ENCODE measurements at places on chromosomes 1 and 21.

GRCh38 chr21:33032434-33033047 is 6.8 kb downstream of the OLIG2 start:
- DNase-seq, result no peak

- no peak for DNase-seq
Observed at GRCh38 chr1:26418865-26419349, 8.3 kb downstream of the LIN28A start.

- DNase-seq, result no peak
Observed at GRCh38 chr1:58971629-58972140, 187.8 kb upstream of the JUN start.

DNA sequence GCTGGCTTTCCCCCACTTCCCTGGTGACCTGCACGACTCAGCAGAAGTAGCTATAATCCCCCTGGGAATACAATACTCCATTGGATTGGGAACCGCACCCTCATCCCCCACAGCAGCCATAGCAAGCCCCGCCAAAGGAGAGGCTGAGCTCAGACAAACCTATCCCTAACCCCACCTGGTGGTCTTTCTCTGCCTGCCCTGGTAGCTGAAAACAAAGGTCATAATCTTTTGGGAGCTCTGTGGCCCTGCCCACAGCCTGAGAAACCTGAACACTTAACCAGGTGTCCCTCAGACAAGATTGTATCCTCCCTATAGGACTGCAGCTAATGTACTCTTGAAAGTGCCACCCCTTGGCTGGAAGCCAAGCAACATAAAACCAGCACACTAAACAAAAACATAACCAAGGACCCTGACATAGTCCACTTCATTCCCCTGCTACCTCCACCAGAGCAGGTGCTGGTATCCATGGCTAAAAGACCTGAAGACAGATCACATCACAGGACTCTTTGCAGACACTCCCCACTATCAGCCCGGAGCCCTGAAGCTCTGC is 71.6 kb upstream of the RUNX1 start:
- peak; percentile 58 for DNase-seq

DNA sequence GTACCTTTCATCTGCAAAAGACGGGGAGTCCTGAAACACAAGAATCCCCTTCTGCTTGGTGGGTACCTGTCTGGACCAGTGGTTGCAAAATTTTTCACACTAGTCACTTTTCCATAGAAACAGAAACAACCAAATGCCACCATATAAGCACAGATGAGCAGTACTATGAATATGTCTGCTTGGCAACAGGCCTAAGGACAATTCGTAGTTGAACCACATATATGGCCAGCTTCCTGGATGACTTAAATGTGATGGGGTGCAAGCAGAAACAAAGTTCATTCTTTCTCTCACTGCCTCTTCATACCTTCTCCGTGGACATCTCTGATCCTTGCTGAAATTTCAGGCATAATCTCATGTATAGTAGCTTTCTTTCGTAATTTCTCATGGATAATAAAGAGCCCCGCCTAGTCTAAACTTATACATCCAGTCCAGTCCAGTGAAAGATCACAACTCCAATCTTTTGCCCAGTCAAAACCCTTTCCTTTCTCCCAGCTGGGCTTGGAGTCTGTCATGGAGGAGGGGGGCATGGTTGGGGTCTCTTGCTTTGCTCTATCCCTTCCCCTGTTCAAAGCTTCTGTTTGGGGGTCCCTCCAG is 7.0 kb downstream of the FCAMR start:
- DNase-seq, result no peak

- DNase-seq, result no peak
Observed at GRCh38 chr1:225780630-225781029, 3.0 kb downstream of the SRP9 start.

DNA sequence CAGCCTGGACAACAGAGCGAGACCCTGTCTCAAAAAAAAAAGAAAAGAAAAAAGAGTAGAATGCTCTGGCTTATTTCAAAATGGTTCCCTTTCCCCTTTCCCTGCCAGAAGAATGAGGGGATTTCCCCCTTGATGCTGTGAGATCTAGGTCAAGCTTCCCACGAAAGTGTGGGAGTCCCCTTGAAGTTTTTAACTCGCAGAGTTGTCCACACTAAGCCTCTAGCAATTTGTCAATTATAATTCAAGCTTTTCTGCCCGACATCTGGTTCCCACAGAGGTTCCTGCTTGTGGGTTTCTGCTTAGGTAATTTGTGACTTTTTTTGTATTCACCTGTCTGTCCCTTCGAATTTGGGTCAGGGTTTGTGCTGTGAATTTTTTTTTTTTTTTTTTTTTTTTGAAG is 62.8 kb downstream of the ZFYVE9 start:
- DNase-seq, result no peak

GRCh38 chr1:20574686-20575540 is 14.0 kb upstream of the CDA start:
- peak; percentile 61 for DNase-seq

- DNase-seq, result no peak
Observed at GRCh38 chr1:107777664-107778047, 187.3 kb downstream of the VAV3 start.

- DNase-seq, result no peak
Observed at GRCh38 chr1:55196433-55197035, 18.6 kb downstream of the USP24 start.

DNA sequence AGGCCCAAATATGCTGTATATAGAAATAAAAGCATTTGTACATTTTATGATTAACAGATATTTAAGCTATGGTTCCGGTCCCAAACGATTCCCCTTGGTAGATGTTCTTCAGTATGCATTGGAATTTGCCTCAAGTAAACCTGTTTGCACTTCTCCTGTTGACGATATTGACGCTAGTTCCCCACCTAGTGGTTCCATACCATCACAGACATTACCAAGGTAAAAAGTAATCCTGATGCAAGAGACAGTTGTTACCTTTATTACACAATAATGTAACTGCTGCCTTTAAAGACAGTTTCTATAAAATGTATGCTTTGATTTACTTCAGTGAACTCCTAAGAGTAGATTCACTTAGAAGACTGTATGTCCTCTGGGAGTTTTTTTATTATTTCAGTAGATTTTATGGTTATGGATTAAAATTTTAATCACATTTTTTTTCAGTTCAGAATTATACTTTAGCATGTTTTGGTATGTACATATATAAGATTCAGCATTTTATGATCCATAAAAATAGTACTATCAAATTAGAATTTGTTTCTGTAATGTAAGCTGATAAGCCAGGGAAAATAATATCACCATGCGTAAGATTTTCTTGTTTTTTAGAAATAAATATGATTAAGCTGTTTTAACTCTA is 96.5 kb downstream of the USP25 start:
- no peak for DNase-seq

DNA sequence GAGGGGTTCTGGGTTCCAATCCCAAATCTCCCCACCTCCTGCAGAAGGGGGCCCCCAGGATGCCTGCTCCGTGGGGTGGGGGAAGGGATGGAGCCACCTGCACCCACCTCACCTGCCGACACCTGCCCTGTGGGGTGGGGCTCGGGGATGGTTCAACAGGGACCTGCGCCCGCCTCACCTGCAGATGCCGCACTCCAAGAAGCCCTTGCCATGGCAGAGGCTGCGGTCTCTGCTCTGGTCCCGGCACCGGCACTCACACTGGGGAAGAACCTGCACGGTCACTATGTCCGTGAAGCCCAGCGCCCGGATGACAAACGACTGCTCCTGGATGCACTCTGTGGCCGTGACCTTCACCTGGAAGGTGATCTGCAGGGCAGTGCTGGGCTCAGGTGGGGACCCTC is 18.1 kb upstream of the PTTG1IP start:
- no peak for DNase-seq

DNA sequence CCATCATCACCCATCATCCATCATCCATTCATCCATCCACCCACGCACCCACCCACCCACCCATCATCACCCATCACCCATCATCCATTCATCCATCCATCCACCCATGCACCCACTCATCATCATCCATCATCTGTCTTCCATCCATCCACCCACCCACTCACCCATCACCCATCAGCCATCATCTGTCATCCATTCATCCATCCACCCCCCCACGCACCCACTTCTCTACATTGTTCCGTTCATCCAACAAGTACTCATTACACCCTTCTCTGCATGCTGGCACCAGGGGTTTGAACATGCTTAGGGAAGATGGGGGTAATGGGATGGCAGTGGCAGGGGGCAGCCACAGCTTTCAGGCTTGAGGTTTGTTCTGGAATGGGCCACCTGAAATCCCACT is 82.1 kb downstream of the ADARB1 start:
- DNase-seq, result no peak

DNA sequence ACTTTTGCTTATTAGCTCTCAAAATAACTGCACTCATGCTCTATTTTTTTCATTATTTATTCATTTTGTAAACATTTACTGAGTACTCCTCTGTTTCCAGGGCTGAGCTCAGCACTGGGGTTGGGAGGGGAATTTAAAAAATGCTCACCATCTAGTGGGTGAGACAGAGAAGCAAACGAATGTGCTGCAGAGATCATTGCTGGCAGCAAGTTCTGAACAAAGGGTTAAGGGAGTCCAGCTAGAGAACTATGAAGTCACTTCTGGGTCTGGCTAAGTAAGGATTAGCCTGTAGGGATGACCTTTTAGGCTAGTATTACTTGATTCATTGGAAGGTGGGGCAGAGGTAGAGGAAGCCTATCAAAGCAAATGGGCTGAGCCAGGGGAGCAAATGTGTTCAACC is 99.1 kb upstream of the ZNF644 start:
- no peak for DNase-seq

DNA sequence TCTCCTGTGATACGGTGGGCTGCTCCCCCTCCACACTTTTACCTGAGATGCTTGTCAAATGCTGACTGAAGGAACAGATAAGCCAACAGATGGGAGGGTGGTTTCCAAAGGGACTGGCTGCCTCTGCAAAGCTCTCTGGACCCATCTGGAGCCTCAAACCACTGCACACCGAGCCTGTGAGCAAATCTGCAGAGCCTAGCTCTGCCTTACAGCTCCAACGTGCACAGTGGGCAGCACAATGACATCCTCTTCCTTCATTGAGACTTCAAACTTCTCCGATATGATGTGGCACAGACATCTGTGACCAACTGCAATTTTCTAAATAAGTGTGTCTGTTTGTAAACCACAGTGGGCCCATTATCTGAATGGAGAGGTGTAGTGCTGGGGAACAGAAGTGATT is 26.2 kb upstream of the KNCN start:
- no peak for DNase-seq

- DNase-seq, result peak; percentile 12
Observed at GRCh38 chr1:46244656-46245371, 2.7 kb upstream of the RAD54L start.

GRCh38 chr1:111507411-111508201 is 4.2 kb upstream of the ADORA3 start:
- no peak for DNase-seq

GRCh38 chr1:178947677-178947981 is 76.8 kb upstream of the ANGPTL1 start:
- no peak for DNase-seq

- DNase-seq, result no peak
Observed at GRCh38 chr1:160062230-160062532, 7.8 kb downstream of the KCNJ10 start.

- DNase-seq, result no peak
Observed at GRCh38 chr21:31182231-31183140, 144.2 kb upstream of the KRTAP19-8 start.

DNA sequence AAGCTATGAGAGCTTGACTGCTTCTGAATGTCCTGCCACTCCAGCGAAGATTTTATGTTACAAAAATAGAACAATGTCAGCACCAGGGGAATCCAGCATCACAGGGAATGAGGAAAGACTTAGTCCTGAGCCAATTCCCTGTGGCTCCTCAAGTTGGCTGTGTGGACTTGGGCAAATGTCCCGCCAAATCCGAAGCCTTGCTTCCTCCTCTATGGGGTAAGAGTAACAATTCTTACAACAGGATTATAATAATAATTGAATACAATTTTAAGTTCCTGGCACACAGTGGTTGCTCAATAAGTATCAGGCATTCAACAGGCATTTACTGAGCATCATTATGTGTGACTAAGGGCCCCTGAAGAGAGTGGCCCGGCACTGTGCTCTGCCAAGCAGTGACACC is 44.4 kb downstream of the STPG1 start:
- DNase-seq, result no peak

DNA sequence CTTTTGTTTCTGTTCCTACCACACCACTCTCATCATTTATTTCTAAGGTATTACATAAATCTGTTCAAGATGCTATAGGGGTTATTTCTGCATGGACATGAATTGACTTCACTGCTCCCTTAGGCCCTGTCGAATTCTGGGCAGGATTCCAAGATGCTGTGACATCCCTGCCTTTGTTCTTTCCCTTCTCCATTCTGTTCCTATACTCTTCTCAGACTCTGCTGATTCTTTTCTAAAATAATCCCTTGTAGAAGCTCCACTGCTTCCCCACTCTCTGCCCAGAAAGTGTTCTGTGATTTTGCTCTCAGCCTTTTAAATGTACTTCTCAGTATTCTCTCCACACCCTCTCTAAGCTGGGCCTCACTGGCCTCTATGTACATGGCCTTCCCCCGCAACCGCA is 99.2 kb downstream of the PHTF1 start:
- no peak for DNase-seq

DNA sequence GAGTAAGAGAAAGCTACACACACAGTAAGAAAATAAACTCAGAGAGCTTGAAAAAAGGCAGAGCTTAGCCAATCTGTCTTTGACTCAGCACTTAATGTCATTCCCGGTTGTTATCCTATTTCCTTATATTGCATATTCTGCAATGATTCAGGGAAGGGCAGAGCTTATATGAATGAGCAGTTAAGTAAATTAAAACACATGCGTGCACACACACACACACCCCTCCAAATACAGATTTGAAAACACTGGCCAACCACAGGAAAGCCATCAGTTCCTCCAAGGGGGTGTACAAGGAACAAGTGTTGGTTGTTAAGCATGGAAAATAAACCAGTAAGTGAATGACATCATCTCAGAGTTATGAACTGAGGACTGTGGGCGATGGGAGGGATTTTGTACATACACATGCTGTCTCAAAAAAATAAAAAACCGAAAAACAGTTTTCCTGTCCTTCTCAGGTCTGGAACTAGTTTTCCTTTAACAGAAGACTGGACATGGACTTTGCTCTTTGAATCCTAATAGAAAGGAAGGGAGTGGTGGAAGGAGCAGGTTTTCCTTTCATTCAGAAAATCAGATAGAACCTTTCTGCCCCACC is 1.0 kb downstream of the IQGAP3 start:
- DNase-seq, result no peak

GRCh38 chr1:205870236-205870635 is 20.3 kb upstream of the PM20D1 start:
- no peak for DNase-seq

GRCh38 chr1:191895462-191896058 is 262.7 kb upstream of the RGS18 start:
- DNase-seq, result no peak

DNA sequence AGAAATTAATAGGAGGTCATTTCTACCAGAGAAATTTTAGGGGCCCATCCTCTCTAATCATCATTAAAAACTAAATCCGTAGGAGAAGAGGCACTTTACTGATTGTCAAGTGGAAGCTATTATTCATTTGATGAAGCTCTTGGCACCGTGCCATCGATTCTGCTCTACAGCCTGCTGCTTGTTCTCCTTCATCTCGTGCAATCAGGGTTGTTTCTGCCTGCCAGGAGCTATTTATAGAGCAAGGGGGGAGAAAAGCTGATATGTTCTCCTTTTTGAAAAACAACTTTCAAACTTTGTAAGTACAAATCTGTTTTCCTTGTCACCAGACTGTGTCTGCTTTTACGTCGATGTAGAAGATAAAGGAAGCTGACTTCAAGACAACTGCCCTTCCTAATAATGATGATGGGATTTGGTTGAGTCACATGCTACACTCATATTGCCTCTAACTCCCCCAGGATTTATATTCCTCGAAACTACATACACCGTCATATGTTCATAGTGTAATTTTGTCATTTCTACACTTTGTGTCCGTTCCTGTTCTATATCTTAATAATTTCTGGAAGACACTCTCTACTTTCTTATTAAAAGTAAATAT is 169.6 kb upstream of the LHX8 start:
- peak; percentile 90 for DNase-seq

Data from NCI-H1436 (cell line).